Upper lobe of left lung (tissue), 6 donors: ENCODE measurements at places on chromosomes 13 and 19. TPM values are rescaled to one million over a fixed set of nuclear protein-coding genes. Genes with fewer than 3 reads are reported as not detected.

The BLOC1S3 gene
- 27.3 TPM for total RNA-seq

The PODNL1 gene
- 4.2 TPM for total RNA-seq

The NLRP11 gene
- not detected for total RNA-seq

The FTL gene
- total RNA-seq: 7,750 TPM

The CEACAM16 gene
- not detected for total RNA-seq

The RASIP1 gene
- total RNA-seq: 24.6 TPM

The FGF14 gene
- 8.4 TPM for total RNA-seq

The NANOS2 gene
- not detected for total RNA-seq

The ZNF541 gene
- 0.30 TPM for total RNA-seq

The ZSWIM9 gene
- 13.2 TPM for total RNA-seq

The BICRA gene
- 14.4 TPM for total RNA-seq

The C19orf53 gene
- 73.2 TPM for total RNA-seq

The ZNF534 gene
- not detected for total RNA-seq

The AXL gene
- 80.1 TPM for total RNA-seq

The ZNF726 gene
- 1.9 TPM for total RNA-seq

The CDX2 gene
- not detected for total RNA-seq

The SOX21 gene
- total RNA-seq: 0.79 TPM

DNA sequence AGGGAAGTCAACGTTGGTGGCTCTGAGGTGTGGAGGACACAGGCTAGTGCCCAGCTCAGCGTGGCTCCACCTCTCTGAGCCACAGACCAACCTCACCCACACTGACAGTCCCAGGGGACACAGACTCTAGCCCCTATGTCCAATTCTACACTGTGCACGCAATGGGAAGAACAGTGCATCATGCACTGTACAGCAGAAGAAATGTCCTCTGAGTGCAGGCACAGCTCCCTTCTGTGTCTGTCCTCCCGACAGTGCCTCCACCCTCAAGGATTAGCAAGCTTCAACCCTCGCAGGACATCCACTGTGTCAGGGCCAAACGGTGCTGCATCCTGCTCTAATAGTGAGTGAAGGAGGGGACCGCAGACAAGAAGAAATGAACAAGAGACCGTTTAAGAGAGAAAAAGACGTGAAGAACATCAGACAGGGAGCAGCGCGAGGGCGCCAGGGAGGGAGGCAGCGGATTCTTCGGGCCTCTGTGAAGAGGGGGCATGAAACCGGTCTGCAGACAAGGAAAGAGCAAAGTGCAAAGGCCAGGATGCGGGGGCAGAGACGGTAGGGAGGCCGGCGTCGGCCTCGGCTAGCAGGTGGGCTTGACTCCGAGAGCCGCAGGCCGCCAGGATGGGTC is 681 bp downstream of the ZNF837 start:
- no peak for DNase-seq

DNA sequence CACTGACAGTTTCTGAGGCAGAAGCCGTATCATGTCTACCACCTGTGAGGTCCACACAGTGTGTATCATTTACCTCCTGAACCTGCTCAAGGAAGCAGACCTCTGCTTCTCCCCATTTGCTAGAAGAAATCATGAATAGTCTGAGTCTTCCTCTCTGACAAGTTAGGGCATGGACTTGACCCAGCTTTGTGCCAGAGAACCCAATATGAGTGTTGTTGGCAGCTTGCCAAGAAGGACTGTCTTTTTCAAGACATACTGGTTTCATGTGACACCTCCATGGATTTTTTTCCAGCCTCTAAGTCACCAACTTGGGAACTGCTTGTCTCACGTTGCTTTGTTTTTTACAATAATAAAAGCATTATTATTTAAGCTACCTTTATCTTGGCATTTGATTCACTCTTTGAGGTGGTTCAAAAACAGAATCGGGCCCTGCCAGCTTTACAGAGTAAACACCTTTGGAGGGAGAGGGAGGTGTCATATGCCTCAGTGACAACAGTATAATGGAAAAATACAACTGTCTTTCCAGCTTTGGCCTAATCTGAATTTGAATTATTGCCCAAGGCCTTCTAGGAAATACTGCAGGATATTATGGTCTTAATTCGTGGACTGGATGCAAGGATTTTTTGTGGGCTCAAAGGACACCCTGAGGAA is 9.6 kb downstream of the ZNF211 start:
- no peak for DNase-seq

- no peak for DNase-seq
These were observed 77.8 kb downstream of the TUBGCP3 start for GRCh38 chr13:112510002-112510780.

DNA sequence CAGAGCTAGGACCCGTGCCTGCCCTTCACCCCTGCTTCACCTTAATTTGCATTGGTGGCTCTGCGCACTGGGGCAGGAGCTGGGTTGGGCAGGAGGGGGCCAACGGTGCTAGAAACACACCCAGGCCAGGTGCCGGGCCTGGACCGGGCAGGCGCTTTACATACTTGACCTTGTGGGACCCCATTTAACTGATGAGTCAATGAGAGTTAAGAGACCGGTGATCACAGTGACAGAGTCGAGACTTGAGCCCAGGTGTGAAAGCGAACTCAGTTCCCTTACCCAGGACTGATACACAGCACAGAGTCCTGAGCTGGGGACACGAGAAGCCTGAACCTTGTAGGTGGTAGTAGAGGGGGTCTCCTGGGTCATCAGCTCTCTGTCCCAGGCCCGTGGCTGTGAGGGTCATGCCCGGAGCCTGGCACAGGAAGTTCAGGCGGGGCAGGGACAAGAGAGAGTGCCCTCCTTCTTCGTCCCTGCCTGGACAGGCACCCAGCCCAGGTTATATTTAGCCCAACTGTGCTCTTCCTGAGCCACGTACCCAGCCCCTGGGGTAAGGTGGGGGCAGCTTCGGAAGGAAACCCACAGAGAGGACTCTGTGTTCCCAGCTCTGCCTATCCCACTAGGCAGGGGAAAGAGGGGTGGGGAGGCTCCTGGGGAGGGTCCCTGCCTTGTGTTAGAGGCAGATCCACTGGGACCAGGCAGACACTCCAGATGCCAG is 1.9 kb downstream of the PRX start:
- DNase-seq: peak; percentile 41

DNA sequence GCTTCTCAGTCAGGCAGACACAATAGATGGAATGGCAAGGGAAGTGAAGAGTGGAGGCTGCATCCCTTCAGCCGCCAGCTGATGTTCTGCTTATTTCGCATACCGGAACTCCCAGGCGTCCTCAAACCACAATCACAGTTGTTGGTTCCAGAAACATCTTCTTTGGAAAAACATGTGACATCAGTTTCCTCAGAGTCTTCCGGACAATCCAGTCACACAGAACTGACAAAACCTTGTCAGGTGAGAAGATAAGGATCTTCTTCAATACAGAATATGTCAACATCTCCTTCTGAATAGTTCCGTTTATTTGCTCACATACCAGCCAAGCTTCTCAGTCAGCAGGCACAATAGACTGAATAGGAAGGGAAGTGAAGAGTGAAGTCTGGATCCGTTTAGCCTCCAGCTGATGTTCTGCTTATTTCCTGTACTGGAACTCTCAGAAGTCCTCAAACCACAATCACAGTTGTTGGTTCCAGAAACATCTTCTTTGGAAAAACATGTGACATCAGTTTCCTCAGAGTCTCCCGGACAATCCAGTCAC is 45.1 kb upstream of the CEACAM21 start:
- no peak for DNase-seq

GRCh38 chr13:102000764-102001163 is 401.1 kb downstream of the FGF14 start:
- DNase-seq: no peak

GRCh38 chr13:73722120-73722519 is 412.1 kb downstream of the KLF12 start:
- no peak for DNase-seq

GRCh38 chr19:46704379-46705076 is 12.4 kb downstream of the PRKD2 start:
- DNase-seq: peak; percentile 95

DNA sequence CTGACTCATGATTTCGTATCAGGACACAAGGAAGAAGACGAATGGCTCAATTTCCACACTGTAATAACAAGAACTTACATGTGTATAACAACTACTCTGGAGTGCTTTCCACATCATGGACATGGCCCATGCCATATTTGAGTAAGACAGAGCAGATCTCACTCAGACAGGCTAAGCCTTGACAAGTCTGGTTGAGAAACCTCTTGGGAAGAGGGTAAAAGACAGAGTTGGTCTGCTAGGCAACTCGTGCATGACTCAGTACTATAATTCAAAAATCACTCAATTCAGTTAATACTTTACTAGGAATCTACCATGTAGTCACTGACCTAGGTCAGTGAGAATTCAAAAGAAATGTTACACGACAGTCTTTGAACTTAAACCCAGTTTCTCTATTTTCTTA is 5.7 kb upstream of the THSD1 start:
- no peak for DNase-seq

DNA sequence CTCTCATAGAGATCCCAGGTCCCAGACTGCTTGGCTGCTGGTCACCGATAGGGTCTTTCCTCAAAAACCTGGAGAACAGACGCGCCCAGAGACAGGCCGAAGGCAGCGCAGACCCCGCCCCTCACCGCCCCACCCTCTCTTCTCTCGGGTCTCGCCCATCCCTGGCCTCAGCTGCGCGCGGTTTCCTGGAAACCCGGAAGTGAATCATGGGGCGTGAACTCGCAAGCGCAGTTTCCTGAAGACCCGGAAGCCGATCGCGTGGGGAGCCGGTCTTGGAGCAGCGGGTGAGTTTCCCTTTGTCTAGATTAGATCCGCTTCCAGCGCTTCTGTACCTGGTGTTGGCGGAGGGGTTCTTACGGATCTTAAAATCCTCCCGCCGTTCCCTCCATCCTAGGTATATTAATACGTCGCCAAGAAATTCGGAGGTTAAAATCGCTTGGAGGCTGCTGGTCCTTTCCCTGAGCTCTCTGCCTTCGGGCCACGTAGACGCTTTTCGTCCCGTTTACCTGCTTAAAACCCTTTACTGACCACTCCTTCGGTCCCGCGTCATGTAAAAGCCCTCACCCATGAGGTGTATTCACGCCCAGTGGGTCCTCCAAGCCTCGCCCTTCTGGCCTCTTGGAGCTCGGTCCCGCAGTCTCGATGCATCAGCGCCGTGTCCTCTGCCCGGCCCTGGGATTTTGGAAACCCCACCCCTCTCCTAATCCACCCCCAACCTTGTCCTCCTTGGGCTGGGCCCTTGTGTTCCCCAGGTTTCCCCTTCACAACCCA is at the start of gene ZNF578:
Gene ZNF578, plus strand, starts transcription at position 230 of the 771 bp plus-strand sequence. CDS start 48,293 bp downstream, outside the sequence.
- DNase-seq: peak; percentile 28

DNA sequence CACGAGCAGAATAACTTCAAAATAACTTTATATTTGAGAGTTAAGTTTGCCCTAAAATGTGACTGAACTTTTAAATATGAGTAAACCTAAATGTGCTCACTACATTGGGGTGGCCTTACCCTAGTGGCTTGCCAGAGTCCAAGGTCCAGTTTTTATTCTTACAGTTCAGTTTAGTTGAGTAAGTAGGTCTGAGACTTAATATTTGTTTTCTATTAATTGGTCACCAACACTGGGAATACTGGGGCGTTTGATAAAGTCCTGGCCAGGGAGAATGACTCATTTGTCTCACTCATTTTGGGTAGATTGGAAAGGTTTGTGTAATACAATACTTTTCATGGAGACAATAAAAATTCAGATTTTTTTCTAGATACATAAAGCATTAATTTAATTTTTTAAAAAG is 127.8 kb upstream of the SPATA13 start:
- no peak for DNase-seq

- DNase-seq: no peak
These were observed 6.6 kb upstream of the ESD start for GRCh38 chr13:46803586-46803985.

GRCh38 chr13:51091839-51092238 is 19.2 kb downstream of the C13orf42 start:
- no peak for DNase-seq

- no peak for DNase-seq
These were observed 336.3 kb downstream of the SLITRK6 start for GRCh38 chr13:85462792-85463425.

GRCh38 chr13:106232681-106233080 is 302.8 kb downstream of the EFNB2 start:
- DNase-seq: no peak

DNA sequence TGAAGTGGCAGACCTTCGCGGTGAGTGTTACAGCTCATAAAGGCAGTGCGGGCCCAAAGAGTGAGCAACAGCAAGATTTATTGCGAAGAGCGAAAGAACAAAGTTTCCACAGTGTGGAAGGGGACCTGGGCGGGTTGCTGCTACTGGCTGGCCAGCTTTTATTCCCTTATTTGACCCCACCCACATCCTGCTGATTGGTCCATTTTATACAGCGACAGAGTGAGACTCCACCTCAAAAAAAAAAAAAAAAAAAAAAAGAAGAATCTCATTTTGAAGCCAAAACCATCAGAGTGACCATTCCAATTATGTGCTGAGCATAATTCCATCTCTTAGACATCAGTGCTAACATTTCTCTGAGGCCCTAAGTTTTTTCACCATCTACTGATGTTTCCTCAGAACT is 1.9 kb upstream of the ZNF552 start:
- no peak for DNase-seq

- no peak for DNase-seq
These were observed 532.0 kb downstream of the GPC6 start for GRCh38 chr13:93758575-93758974.

DNA sequence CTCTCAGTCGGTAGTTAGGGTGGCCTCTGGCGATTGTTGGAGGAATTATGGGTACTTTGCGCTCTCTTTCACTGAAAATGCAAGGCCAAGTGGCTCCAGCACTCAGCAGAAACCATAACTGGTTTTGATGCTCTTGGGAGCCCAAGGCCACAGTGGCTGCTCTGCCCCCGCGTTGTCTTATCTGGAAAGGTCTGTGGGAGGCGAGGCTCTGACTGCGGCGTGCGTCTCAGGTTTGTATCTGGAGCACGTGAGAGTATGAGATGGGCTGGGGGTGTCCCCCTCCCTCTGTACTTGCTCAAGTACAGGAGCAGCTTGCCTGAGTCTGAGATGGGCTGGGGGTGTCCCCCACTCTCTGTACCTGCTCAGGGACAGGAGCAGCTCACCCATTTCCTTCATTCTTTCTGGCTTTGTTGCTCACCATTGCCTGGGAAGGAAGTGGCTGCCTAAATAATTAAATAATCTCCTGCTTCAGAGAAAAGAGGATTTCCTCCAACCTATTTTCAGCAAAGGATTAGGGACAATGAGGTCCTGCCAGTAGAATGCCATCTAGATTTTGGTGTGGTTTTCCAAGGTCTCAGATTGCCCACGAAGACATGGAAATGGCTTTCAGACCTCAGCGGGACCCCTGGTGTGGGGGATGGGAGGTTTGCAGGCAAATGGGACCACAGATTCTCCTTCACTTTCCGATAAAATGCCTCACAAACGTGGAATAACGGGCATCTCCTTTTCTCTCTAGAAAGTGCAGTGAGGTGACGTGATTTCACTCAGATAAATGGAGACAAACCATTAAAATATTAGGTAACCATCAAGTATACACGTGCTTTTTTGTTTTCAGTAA is 14.7 kb downstream of the ATP11A start:
- no peak for DNase-seq

GRCh38 chr13:65855242-65855805 is 1374.8 kb downstream of the PCDH9 start:
- no peak for DNase-seq

GRCh38 chr13:24651718-24652345 is 28.4 kb upstream of the ATP12A start:
- no peak for DNase-seq

DNA sequence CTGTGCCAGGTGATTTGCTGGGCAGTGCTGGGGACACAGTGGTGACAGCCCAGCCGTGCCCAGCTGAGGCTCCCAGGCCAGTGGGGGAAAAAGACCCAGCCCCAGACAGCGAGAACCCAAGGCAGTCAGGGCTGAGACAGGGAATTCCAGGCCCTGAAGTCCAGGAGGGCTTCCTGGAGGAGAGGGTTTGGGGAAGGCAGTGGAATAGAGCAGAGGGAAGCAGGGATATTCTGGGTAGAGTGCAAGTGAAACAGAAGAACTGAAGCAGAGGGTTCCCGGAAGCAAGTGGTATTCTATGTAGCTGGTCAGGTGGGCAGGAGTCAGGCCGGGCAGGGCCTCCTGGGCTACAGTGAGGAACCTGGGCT is 1.3 kb upstream of the CEACAM16 start:
- no peak for DNase-seq
